ENCODE measurements at places on chromosomes 12 and 14.

DNA sequence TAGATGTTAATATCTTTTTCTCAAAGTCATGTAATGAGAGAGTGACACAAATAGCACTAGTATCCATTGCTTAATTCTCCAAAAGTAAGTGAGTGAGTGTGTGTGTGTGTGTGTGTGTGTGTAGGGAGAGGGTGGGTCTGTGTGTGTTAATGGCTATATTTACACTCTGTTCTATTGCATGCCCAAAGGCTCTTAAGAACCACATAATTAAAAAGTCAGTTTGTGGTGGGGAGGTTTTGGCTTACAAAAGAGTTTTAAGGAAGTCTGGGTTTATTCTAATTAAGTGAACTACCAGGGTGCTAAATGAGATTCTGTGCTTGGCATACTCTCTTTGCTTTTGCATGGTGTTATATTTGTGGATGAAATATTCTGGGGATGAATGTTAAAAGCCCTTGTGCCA, 1897.6 kb upstream of the FLRT2 start:
- DNase-seq = no peak

- no peak for DNase-seq
Measured at GRCh38 chr14:82626156-82627066, 1092.8 kb upstream of the SEL1L start.

DNA sequence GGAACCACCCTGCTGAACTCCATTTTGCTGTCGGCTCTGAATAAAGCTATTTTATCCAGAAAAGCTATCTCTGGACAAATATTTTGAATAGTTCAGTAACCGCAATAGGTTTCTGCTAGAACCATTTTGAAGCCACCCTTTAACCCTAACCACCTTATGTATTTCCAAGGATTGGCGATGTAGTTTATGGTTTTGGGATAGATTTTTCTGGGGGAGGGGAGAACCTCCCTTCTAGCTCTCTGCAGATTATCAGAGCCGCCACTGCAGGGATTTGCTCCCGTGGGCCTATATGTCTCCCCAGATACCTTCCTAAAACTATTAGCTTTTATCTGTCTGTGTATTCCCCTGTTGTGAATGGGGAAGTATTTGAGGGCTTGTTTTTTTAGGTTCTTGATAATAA, 1.8 kb upstream of the TUBA1B start:
- no peak for DNase-seq

DNA sequence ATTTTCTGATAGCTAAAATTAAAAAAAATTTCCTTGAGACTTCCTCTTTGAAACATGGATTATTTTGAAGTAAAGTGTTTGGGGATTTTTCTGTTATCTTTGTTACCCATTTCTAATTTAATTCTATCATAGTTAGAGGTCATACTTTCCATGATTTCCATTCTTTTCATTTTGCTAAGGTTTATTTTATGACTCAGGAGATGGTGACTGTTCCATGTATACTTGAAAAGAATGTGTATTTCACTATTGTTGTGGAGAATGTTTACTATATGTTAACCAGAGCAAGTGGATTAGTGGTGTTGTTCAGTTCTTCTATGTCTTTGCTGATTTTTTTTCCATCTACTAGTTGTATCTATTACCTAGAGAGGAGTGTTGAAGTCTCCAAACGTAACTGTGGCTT, 250.5 kb upstream of the PELI2 start:
- no peak for DNase-seq

DNA sequence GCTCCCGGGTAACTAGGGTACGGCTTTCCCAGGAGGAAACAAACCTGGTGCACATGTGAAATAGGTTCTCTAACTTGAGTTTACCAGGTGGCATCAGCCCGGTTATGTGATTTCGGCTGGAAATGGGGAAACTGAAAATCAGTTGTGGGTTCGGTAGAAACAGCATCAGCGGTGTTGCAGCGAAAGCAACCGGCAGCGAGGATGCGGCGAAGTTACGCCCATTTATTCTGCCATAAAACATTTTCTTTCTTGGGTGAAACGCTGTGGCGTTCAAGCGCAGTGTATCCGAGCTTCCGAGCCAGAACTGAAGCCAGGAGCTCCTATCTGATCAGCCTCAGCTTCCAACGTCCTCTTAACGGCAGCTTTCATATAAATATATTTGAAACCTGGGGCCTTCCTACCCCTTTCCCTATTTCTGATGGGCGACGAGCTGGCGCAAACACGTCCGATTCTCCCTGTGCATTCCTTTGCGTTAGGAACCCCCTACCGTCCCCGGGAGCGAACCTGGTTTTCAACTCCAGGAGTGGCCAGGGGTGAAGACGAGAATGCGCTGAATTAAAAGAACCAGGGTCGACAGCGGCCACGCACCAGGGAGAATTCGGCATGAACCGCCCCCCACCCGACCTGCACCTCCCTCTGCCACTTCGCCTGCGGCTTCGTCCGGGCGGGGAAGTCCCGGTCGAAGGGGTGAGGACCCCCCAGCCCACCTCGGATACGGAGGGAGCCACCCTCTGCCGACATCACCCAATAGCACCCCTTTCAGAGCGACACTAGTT, 1.6 kb downstream of the DPF3 start:
- DNase-seq = no peak

DNA sequence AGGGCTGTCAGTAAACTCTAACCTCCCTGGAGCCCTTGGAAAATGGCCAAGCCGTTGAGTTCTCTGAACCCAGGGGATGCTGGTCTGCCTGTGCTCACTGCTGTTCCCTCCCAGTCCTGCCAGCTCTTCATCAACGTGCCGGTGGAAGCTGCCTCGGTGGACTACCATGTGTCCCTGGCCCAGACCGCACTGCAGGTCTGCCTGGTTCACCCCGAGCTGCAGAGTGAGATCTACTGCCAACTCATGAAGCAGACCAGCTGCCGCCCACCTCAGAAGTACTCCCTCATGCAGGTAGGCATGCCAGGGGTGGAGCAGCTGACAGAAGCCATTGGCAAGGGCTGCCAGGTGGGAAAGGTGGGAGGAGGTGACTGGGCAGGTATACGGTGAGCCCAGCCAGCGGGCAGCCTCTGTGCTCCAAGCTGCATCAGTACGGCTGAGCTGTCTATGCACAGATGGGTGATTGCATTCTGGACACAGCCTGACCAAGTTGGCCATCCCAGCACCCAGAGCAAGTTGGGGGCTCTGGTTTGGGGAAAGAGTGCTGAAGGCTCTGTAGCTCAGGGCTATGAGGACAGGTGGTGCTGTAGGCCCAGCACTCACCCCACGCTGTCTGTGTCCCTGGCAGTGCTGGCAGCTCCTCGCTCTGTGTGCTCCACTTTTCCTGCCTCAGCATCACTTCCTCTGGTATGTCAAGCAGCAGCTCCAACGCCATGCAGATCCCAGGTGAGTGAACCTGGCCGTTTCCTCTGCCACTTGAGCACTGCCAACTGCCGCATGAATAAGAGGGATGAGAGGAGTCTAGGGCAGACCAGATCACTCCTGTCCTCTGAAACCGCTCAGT, 21.9 kb downstream of the PIGH start:
- DNase-seq = no peak

DNA sequence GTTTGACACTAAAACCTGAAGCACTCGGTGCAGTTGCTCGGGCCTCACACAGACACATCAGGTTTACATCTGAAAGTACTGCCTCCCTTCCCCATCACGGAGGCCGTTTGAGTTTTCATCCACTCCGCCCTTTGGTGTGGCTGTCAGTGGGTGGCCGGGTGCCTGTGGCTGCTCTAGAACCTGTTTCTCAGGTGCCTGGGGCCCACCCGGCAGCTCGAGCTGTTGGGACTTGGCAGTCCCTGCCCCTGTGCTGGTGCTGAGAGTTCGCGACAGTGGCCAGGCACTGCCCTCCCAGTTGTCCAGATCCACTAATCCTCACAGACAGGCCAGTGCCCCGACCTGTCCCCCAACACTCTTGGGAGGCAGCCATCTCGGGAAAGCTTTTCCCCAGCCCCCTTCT, 22.4 kb downstream of the XRCC3 start:
- no peak for DNase-seq

DNA sequence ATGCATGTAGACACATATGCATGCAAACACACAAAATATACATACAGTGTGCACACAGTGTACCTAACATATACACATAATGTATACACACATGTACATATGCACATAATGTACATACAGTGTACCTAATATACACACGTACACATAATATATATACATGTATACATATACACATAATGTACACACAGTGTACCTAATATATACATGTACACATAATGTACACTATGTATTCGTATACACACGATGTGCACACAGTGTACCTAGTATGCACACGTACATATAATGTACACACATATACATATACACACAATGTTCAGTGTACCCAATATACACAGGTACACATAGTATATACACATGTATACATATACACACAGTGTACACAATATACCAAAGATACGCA, 70.0 kb downstream of the DNAH10 start:
- no peak for DNase-seq
